Anterior cingulate cortex (tissue), 58 donors: ENCODE measurements at places on chromosomes 12 and 14.

GRCh38 chr12:103808239-103808880, 32.7 kb downstream of the NT5DC3 start:
- no peak for DNase-seq

DNA sequence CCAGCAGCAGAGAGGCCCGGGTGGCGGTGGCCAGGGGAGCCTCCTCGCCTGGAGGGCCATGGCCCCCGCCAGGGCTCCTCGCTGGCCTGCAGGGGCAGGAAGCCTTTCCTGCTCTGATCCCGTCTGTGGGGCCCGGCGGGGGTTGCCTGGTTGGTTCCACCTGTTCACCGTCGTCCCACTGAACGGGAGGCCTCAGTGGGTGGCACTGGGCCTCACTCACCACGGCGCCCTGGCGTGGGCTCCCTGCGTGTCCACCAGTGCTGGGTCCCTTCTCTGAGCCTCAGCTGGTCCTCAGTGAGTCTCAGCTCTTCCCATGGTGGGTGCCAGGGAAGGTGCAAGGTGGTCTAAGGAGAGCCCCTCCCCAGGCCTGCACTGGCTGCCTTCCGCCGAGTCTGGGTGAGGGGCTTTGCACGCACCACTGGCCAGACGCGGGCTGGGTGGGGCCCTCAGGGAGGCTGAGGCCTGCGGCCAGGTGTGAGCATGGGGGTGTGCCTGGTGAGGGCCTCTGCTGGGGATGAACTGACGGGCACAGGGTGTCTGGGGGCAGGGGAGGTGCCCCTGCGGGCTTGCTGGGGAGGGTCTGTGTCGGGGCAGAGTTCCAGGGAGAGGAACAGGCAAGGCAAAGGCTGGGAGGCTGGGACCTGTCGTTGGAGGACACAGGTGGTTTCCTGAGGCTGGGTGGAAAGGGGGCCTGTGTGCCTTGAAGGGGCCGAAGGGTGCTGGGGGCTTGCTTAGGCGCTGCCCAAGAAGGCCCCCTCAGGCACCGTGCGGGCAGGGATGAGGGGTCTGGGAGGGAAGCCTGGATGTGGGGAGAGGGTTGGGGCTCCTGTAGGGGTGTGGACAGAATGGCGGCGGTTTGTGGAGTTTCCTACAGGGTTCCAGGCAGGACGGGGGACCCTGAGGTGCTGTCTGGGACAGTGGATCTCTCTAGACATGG, 339.8 kb downstream of the TMEM121 start:
- DNase-seq: no peak

DNA sequence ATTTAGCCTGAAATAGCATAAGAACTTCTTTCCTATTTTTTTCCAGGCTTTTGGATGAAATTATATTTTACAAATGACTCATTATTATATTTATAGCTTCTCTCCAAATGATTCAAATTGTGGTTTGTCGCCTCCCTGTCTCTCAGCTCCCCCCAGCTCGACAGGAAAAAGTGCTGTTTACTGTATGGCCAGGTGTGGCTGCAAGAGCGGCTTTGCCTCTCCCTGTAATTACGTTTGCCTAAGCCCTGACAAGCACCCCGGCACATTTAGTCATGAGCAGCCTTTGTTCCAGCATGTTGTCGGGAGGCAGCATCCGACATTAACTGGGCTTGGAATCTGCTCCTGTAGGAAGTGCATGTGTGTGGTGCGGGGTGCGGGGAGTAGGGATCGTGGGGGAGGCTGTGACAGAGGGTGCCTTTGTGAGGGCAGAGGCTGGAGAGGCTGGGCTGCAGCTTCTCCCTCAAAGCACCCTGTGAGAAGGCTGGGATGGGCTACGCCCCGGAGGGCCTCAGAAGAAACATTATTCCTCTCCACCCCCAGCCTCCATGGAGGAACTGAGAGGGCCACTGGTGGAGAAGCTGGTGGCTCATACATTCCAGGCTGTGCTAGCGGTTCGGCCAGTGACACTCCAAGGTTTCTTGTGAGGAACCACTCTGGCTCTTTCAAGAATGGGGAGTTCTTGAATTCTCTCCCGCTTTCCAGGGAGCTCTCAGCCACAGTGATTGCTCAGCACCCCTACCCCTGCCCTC, 42.1 kb upstream of the CTDSP2 start:
- peak; percentile 67 for DNase-seq

DNA sequence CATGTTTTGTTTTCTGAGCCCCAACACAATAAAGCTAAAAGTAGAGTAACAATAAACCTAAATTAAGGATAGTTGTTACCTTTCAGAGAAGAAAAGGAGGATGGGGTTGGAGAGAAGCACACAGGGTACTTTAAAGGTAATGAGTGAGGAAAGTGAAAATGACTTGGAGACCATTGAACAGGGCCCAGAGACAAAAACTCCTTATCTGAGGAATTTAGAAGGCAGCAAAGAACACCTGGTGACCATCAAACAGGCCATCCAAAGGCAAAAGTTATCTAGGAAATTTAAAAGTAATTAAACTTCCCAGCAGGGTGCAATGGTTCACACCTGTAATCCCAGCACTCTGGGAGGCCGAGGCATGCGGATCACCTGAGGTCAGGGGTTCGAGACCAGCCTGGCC, 39.0 kb upstream of the CEP83 start:
- no peak for DNase-seq

DNA sequence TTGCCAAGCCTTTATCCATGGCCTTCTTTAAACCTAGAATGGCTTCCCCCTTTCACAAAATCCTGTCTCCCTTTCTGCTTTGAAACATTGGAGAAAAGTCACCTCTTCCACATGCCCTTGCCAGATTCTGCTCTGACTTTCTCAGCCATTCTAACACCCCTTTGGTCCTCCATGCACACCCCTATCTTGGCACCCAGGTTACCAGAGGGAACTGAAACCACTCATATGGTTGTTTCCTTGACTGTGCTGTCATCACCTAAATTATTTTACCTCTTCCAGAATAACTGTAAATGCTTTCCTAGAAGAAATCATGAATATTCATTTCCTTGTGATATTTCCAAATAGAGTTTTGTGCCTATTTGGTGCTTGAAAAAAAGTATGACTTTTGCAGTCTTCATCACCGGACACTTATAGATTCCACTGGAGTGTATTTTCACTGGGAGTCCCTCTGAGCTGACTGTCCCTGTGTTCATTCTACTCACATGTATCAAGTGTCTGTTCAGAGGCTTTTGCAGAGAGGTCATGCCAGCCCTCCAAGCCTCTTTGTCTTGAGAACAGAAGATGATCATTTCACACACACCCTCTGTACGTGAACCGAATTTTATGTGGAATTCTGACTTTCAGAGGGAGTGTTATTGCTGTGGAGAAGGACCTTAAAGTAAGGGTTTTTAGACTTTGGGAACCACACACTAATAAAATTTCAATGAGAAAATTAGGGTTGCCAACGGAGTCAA, 74.1 kb downstream of the PLXNC1 start:
- DNase-seq: no peak

GRCh38 chr14:98685725-98686124, 586.3 kb downstream of the BCL11B start:
- no peak for DNase-seq

GRCh38 chr14:72792051-72792788, 101.7 kb downstream of the DPF3 start:
- peak; percentile 64 for DNase-seq

GRCh38 chr12:76084863-76085519, 506 bp upstream of the NAP1L1 start:
- DNase-seq: peak; percentile 95

DNA sequence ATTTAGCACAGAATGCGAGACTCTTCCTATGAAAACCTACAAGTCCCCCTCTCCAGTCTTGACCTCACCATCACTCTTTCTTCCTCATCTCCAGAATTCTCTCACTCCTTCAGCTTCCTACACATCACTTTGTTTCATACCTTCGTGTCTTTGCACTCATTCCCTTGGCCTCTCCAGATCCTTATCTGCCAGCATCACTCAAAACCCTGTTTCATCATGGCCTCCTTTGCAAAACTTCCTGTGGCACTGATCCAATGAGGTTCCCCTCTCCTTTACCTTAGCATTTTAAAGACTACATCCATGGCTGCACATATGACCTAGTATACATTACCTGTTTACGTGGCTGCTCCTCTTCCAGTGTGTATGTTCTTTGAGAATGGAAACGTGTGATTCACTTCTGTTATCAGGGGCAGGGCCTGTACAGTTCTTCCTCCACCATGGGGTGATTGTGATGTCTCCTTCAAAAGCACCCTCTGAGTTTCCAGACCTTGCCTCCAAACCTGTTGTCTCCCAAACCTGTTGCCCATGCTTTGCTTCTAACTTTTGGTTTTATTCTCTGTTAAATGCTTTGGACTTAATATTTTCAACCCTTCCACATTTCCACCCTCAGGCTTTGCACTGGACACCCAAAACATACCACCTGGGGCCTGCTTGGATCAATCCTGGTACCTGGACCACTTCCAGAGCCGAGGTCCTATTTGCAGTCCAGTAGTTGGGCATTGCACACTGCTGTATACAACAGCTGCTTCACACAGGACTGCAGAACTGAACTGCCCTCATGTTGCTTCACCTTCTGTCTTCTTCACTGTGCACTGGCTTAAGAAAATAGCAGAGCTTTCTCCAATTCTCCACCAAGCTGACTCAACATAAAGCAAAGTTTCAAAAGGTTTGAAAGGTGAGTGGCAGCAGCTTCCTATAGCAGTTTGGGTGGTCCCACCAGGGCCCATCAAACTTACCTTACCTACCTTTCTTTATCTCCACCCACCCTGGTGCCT, 131.7 kb downstream of the LLPH start:
- DNase-seq: no peak

GRCh38 chr12:125340791-125341190, 275.6 kb downstream of the AACS start:
- DNase-seq: peak; percentile 18
